Non-pigmented ciliary epithelial cell (primary cell): ENCODE measurements at places on chromosomes 12 and 14.

DNA sequence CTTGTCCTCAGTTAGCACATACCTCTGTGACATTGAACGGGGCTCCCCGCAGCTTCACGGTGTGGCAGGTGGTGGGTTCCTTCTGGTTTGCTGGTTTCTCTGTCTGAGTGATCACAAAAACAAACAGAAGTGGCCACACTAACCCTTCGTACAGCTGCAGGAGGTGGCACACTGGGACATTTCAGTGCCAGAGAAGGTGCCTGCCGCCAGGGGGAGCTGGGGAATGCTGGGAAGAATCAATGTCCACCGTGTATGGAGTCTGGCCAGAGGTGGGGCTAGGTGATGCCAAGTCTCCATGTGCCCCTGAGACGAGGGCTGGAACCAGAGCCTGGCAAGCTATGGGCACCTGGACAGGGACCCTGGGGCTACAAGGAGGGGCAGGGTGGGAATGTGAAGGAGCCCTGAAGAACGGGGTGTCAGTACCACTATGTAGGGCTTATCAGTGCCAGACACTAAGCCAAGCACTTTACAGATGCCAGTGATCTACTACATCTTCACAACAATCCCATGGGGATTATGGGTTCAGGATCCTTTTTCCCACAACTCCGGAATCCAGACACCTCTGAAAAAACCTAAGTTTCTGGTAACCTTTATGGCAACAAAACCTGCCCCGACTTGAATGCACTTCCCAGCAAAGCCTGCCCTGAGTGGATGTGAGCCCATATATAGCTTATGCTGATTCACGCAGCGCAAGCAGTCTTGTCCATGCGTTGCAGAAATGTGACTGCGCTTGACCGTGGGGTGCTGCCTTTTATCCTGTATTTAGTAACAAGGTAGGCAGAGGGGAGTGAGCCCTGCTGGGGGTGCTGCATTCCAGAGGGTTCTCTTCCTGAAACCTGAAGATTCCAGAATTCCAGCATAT is 10.8 kb downstream of the RBM19 start:
- no peak for DNase-seq

DNA sequence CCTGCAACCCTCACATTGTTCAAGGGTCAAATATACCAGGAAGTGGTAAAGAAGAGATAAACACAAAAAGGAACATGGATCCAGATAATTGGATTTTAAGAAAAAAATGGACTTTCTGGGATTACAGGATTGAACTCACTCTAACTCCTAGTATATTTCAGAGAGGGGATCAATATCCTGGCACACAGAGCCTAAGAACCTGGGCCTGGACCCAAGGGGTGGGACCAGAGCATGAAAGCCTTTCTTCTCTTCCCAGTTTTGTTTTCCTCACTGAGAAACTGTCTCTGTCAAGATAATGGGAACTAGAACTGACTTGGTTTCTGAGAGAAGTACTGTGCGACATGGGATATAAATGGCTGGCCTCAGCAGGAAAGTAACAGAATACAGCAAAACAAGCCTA is 422.8 kb upstream of the STXBP6 start:
- DNase-seq, result no peak

DNA sequence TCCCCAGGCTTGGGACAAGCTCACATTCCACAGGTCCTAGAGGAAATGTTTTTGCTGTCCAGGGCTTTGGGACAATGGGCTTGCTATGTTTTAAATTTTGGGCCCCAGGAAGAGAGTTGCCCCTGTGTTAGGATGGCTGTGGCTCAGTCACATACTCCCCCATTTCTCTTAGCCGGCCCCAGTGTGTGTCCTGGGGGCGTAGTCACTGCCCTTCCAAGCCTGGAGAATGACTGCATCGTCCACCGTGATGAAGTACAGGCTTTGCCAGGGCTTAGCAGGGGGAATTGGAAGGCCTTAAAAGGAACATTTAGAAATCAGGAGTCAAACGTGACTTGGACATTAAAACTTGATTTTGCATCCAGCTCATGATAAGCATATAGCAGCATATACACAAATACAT is 293.6 kb downstream of the CACNA1C start:
- DNase-seq, result no peak

- no peak for DNase-seq
Measured at GRCh38 chr12:54697851-54698250, 49.7 kb upstream of the DCD start.

- peak; percentile 59 for DNase-seq
Measured at GRCh38 chr14:33914676-33915516, 36.0 kb downstream of the EGLN3 start.

DNA sequence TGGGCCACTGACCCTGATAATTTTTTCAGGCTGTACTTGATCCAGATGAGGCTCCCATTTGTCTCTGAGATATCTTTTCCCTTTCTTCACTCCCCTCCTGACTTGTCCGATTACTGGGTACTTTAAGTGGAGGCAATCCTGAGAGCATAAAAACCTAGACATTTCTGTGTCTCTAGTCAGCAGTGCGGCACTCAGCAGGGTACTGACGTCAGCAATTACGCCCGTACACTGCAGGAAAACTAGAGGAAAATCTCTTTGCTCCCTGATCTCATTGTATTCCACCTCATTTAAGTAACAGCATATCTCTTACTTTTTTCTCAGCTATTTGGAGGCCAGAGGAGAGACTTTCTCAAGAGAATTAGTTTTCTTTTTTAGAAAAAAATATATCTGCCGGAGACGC is 315.5 kb upstream of the OR4E1 start:
- no peak for DNase-seq

DNA sequence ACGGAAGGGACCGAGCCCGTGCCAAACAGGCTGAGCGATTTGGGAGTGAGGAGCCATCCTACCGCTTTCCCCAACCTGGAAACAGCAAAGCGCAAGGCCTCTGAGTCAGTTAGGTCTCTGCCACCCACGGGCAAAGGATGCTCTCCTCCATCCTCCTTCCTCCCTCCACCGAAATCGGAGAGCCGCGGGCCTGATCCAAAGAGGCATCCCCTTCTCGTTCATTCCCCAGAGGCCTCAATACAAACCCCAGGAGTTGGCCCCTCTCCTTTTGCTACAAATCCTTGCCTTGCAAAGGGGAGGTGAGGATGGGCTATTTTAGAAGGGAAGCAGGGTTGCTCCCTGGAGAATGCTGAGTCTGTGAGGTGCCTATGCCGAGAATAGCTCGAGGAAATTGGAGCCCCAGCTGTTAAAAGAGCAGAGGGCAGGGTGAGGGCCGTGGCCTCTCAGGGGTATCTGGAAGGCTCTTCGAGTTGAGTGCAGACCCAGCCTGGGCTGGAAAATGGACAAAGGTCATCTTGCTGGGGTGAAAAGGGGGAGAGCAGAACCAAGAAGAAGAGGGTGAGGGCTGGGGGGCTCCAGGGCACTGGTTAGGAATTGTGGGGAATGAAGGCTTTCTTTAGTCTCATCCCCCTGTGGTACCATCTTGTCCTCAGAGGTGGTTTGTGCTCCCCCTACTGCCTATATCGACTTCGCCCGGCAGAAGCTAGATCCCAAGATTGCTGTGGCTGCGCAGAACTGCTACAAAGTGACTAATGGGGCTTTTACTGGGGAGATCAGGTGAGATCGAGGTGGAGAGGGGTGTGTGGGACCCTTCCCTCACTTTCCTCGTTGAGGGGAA is 1.1 kb downstream of the TPI1 start:
- no peak for DNase-seq

DNA sequence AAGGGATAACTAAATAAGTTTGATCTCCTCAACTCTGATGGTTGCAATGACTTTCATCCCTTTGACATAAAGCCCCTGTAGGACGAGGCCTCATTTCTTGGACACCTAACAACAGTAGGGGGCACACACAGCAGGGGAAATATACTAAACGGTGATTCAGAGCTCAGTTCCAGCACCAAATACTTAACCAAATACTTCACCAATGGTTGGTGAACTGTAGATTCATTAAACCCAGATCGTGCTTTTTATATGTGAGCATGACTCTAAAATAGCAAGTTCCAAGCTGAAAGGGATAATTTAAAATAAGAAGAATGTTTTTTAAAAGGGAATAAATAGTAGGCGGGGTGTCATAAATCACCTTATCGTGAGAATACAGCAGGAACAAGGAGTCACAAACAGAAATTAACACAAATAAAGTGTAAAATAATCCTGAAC is 53.2 kb downstream of the ATG2B start:
- DNase-seq, result no peak

GRCh38 chr12:26740991-26741390 is 92.0 kb downstream of the ITPR2 start:
- DNase-seq, result no peak

DNA sequence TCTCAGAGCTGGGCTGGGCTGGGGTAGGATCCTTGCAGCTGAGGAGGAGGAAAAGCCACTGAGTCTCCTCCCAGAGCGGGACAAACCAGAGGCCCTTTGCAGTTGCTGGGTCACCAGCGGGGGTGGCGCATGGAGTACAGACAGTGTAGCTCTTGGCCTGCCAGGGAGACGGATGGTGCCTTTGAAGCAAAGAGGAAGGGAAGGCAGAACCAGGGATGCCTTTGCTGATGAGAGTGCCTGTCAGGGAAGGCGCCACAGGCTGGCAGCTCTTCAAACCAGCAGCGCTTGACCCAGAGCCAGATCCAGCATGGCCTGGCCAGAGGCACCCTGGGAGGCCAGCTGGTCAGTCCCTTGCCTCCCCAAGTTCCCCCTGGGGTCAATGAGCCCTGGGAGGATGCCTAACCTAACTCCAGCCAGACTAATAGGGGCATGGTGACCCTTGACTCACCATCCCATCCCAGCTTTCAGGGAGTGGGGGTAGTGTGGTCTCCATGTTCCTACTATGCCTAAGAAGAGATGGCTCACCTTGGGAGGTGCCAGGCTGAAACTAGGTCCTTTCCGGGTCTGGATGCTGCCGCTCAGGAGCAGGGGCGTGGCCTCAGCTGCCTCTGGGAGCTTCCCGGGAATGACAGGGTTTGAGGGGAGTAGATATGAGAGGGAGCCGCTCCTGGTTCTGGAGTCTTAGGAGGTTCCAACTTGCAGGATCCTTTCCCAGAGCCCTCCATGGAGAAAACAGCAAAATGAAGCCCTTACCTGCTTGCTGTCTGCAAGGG is 19.8 kb downstream of the VASH1 start:
- no peak for DNase-seq

GRCh38 chr12:27220055-27220987 is 23.8 kb upstream of the STK38L start:
- no peak for DNase-seq

DNA sequence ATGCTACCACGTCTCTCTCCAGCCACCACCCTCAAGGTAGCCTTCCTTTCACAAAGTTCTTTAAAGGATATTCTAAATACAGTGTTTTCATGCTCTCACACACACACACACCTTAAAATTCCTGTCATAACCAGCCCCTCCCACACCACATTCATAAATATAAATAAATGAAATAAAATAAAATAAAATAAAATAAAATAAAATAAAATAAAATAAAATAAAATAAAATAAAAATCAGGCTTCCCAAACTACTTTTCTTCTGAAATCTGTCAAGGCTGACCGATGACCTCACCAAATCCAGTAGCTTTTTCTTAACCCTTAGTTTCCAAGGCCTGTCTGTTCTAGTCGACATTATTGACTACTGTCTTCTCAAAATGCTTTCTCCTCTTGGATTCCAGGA is 378.4 kb downstream of the SEC23A start:
- no peak for DNase-seq
